ENCODE measurements at places on chromosomes 4 and X.

- no peak for DNase-seq
Observed at GRCh38 chrX:31550158-31550557, 478.3 kb upstream of the FTHL17 start.

- no peak for DNase-seq
Observed at GRCh38 chr4:156870861-156871260, 100.7 kb downstream of the PDGFC start.

DNA sequence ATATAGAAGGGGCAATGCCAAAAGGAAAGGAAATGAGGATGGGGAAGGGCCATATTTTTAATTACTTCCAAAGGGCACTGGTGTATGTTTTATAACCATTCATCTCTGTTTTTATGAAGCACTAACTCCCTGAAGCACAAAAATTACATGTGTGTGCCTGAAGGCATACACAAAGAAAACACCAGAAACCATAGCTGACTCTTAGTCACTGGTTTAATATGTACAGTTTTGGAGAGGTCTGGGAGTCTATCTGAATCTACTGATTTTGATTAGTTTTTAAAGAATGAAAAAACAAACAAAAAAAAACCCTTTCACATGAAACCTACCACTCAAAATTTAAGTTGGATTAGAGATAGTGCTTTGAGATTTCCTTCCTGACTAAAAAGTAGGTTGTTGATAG lies 438.7 kb downstream of the RPA4 start:
- no peak for DNase-seq

DNA sequence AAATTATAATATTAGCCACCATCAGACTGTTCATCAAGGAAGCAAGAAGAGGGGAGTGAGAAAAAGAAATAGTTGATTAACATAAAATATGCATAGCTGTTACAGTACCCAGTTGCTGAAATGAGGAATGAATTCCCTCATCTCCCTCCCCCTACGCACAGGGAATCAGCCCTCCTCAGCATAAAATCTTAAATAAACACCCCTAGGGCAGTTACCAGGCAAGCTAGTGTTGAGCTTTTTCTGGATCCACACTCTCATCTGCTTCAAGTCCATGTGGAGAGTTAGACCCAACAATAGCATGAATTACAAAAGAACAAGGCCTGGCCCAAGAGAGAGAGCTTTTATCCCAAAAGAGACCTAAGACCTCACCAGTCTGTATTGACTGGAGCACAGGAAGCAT lies 19.0 kb upstream of the SYTL4 start:
- no peak for DNase-seq

- DNase-seq: no peak
Observed at GRCh38 chrX:13994104-13994503, 35.6 kb downstream of the GEMIN8 start.

DNA sequence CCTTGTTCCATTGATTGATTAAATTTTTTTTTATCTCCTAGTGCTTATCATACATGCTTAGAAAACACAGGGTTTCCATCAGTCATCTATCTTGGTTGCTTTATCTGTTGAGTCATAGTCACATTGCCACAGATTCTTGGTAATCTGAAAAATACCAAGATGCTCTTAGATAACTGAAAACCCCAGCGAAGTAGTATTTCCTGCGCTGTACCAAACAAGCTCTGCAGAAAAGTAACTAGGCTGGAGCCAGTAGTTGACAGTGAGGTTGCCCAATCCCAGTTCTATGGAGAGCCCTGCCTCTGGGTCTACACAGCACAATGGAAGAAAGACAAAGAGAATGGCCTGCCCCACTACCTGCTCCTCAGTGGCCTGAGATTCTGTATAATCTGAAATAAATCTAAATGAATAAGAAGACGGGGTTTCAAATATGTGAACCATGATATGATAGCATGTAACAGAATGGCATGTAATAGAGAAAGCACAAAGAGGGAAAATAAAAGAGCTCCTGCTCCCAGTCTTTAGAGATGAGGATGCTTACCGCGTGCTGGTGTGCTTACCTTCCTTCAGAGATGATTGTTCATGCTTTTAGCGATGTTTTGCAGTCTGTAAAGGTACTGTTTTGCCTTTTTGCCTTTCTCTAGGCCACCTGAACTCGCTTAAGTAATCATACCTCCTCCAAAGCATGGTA lies 55.3 kb upstream of the RAPGEF2 start:
- DNase-seq: no peak

- no peak for DNase-seq
Observed at GRCh38 chr4:39326468-39326977, 39.6 kb downstream of the RFC1 start.

DNA sequence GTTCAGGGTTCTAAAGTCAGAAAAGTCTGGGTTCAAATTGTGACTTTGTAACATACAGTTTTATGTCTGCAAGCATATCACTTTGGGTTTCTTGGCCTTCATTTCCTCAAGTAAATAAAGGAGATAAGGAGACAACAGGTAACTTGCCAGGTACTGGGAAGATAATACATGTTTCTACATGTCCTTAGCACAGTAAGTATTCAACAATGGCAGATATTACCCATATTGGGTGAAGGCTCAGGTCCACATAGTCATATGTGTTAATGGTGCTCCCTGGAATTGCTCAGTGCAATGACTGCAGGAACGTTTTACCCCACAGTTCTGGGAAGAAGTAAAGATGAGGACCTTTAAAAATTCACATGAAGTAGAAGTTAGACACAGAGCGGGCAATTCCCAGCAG lies 35.8 kb upstream of the GAB1 start:
- no peak for DNase-seq

GRCh38 chrX:70434914-70435586 lies 9.6 kb upstream of the DLG3 start:
- DNase-seq: peak; percentile 52

- DNase-seq: no peak
Observed at GRCh38 chrX:46561824-46562657, 11.5 kb upstream of the CHST7 start.

GRCh38 chrX:48470110-48470832 lies at the start of gene SLC38A5:
Gene SLC38A5, minus strand, starts transcription at chrX:48470260. Its CDS starts 2,336 bp downstream, at chrX:48467924.
- DNase-seq: no peak

DNA sequence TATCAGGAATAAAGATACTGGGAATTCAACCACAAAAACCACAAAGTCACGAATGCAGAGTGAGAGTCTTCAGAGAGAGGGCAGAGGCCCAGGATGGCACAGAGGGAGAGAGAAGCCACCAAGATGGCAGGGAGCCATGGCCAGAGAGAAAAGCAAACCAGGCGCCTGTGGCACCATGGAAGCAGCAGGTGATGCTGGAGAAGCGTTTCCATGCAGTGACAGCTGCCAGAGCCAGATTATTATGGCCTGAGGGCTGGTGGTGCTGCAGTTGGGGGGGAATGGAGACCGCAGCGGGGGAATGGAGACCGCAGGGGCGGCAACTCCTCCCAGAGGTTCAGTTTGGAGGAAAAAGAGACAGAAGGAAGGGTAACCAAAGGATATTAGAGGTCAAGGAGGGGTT lies 5.8 kb downstream of the TAFAZZIN start:
- no peak for DNase-seq

DNA sequence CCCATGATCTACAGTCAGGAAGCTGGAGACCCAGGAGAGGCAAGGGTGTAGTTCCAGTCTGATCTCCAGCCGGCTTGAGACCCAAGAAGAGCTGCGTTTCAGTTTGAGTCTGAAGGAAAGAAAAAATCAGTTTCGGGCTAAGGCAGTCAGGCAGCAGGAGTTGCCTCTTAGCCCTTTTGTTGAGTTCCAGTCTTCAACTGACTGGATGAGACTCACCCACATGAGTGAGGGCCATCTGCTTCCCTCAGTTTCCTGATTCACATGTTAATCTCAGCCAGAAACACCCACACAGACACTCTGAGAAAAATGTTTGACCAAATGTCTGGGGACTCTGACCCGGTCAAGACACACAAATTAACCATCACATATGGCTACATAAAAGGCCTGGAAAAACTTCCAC lies 73.6 kb upstream of the ELOVL6 start:
- no peak for DNase-seq

DNA sequence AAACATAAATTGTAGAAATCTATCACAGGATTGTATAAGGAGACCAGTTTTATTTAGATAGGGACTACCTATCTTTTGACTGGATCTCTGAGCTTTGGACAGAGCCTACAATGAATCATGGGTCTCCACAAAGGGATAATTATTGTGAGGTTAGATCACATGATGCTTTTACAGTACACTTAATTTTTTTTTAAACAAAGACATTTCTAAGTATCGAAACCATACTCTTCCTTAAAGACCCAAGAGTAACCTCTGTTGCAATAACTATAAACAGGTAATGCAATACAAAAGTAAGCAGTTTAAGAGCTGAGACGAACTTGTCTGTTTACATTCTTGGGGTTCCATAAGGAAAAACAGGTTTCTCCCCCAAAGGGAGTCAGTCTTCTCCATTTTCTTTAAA lies 64.3 kb upstream of the GABRE start:
- DNase-seq: no peak

DNA sequence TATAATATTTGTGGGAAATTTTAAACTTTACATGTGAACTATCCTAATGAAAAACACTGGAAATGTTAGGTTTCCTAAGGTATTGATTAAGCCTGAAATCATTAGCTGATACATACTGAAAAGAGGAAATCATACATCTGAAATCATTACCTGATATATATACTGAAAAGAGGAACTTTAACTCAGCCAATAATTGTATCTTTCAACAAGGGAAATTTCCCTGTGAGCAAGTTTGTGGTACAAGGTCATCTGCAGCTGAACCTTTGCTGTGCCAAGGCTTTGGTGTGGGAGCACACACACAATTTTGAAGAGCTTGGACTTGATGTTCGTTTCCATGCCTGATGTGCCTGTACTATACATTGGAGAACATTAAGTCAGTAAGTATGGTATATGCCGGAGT lies 131.9 kb upstream of the USP9X start:
- DNase-seq: no peak

DNA sequence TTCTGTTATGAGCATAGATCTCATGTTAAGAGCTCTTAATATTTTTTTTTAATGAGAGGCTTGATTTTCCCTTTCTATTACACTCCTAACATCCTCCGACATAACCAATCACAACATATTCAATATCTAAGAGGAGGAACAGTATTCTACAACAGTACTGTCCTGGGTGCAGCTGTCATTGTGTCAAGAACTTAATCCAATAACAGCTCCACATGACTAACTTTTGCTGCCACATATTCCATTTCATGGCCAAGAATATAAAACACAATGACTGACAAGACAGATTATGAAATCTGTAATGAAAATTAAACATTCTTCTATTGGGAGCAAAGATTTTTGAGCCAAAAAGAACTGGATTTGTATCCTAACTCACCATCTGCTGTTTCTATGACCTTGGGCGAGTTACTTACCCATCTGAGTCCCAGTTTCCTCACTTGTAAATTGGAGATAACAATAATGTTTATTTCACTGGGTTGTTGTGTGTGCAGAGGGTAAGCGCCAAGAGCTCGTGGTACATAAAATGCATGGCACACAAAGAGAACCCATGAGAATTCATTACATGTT lies 405.6 kb downstream of the SPRY1 start:
- DNase-seq: no peak

DNA sequence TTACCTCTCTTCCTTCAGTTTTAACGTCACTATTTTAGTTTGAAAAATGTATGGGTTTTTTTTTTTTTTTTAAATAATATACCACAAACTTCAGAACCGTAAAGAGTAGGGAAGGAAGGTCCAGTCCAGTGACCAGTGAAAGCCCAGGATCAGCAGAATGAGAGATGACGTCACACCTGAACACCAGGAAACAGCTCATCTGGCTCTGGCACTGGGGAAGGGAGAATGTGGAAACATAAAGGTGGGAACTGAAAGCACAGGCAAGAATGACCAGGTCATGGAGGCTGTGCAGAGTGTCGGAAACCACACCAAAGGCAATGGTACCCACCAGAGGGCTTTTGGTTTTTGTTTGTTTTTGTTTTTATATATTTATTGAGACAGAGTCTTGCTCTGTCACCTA lies 141.2 kb downstream of the DHX15 start:
- DNase-seq: no peak

GRCh38 chrX:71160475-71160874 lies 15.8 kb downstream of the NLGN3 start:
- DNase-seq: no peak

GRCh38 chr4:99029018-99029735 lies 33.7 kb downstream of the METAP1 start:
- DNase-seq: no peak

GRCh38 chrX:46260499-46260898 lies 284.7 kb downstream of the ZNF674 start:
- no peak for DNase-seq

DNA sequence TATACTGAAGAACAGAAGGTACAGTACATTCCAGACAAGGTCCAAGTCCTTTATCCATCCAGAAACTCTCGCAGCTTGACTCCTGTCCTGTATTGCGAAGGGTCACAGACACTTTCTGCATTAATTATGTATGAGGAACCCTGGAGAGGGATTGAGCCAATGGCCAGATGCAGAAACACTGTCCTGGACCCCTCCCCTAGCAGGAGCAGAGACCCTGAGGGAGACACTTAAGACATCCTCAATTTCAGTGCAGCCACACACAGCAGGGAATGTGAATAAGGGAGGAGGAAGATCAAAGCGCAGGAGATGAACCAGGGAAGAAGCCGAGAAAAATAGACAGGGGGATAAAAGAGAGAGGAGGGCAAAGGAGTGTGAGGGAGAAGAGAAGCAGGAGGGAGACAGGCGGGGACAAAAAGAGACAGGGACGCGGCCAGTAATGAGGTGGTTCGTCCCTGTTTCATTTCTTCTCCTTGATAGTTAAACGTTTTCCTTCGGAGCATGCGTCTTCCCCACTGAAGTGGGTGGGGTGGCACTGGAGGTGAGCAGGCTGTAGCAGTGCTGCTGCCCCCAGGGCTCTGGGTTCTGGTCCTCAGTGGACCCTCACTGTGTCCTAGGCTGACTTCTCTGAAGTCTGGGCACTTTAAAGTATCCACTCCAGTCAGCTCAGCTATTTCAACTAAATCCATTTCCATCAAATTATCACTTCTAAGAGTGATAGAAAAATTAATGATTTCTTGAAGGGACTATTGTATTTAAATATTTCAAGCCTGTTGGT lies 356.4 kb upstream of the NOCT start:
- DNase-seq: no peak

DNA sequence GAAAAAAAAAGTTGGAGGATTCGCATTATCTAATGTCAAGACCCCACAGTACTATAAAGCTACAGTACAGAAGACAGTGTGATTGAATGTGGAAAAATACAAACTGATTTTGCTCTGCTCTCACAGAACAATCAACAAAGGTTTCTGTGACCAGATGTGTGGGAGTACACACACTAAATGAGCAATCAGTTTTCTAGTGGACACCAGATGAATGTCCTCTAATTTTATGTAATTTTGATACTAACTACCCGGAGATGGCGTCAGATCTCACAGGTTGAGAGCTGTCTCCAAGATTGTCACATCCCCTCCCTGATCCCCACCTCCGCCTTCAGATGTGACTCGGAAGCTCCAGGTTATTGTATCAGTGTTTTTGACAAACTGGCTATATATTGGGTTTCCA lies 81.9 kb upstream of the HUWE1 start:
- no peak for DNase-seq

All from RKO (cell line).